NCI-H187 treated with DMSO at 0.1 percent for 48 hours (cell line): ENCODE measurements at places on chromosomes 2 and 18.

DNA sequence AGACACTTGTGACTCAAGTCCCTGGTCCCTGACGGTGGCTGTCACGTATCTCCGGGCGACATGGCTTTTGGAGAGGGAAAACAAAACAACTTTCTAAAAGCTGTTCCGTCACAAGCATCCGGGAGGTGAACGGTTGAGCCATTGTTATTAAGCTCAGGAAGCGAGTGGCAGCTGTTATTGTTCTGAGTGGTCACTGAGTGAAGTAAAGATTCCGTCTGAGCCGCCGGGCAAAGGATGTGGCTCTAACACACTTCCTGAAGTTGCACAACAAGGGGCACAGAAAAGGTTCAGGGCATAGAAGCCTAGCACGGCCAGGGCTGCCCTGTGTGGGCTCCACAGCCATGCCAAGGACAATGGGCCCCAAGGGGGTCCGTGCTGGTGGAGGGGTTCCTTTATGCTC is 24.3 kb downstream of the INPP5D start:
- no peak for DNase-seq

- DNase-seq, result no peak
Measured at GRCh38 chr2:20071397-20072383, 20.3 kb upstream of the LAPTM4A start.

DNA sequence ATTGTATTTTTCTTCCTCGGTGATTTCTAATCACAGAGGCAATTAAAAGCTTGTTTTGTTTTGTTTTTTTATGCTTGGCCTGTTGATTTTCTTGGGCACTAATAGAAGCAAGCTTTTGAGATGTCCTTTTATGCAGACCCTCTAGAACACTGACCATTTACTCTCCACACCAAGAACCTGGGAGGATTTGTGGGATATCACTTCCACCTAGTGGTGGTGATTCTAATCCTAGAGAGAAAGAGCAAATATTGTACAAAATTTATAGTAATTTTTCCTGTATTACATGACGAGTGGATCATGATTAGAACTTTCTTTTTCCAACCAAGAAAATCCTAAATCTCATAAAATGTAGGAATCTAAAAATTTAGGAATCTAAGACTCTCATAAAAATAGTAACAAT is 23.4 kb downstream of the NEMP2 start:
- no peak for DNase-seq

- no peak for DNase-seq
Measured at GRCh38 chr18:23912356-23912755, 102.2 kb upstream of the TTC39C start.

GRCh38 chr18:33116376-33116775 is 324.1 kb downstream of the CCDC178 start:
- DNase-seq, result no peak

- no peak for DNase-seq
Measured at GRCh38 chr2:141439524-141439923, 691.3 kb downstream of the LRP1B start.

DNA sequence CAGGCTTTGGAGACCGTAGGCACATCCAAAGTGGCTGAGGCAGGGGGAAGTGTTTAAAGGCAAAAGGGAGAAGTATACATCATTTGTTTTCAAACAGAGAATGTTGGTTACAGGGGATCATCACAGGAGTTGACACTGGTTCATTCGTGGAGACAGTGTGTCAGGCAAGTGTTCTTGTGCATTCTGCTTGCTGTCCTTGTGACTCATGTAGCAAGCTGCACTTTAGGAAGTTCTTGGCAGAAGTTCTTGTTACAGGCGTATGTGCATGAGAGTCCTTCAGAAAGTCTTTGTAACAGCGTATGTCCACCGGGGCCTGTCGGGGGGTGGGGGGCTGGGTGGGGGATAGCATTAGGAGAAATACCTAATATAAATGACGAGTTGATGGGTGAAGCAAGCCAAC is 36.5 kb upstream of the B4GALT6 start:
- DNase-seq, result no peak

- no peak for DNase-seq
Measured at GRCh38 chr2:218145124-218145523, 19.3 kb downstream of the CXCR2 start.

GRCh38 chr18:55997151-55997561 is 409.2 kb upstream of the TCF4 start:
- no peak for DNase-seq

DNA sequence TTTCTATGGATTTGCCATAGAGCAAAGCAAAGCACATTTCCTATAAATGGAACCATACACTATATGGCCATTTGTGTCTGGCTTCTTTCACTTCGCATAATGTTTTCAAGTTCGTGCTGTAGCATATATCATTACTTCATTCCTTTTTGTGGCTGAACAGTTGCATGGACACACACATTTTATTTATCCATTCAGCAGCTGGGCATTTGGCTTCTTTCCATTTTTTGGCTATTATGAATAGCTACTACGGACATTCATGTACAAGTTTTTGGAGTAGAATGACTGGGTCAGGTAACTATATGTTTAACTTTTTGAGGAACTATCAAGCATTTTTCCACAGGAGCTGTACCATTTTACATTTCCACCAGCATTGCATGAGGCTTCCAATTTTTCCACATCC is 10.7 kb upstream of the SELENOI start:
- DNase-seq, result no peak

- DNase-seq, result no peak
Measured at GRCh38 chr2:73925033-73925704, 1.5 kb upstream of the DGUOK start.

DNA sequence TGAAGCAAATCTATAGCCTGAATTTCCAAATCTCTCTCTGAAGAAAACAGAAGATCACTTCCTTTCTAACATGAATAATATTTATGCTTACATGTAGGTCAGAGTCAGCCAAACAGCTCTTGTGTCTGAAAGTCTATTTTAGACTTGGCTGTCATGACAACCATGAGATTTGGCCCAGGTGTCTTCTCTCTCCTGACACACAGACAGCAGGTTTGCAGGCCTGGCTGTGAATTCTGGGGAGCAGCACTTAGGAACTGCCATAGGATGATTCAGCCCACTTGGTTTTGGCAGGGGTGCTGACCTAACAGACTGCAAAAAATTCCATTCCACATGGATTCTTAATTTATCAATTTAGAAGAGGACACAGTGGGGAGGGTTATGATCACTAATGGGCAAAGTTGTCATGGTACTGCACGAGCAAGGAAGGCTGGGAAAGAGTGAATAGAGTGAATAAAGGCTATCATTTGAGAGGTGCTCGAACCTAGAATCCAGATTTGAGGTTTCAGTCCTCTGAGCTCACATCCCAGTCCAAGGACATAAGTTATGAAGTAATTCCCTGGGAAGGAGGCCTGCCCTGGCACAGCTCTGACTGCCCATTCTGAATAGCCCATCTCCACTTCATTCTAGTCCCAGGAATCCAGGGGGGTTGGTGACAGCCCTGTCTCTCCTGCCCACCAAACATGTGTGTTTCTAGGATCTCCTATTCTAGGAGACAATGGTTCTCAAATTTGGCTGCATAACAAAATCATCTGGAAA is 453.9 kb upstream of the TRIB2 start:
- peak; percentile 45 for DNase-seq

- DNase-seq, result no peak
Measured at GRCh38 chr2:7837237-7837760, 844.6 kb upstream of the ID2 start.

DNA sequence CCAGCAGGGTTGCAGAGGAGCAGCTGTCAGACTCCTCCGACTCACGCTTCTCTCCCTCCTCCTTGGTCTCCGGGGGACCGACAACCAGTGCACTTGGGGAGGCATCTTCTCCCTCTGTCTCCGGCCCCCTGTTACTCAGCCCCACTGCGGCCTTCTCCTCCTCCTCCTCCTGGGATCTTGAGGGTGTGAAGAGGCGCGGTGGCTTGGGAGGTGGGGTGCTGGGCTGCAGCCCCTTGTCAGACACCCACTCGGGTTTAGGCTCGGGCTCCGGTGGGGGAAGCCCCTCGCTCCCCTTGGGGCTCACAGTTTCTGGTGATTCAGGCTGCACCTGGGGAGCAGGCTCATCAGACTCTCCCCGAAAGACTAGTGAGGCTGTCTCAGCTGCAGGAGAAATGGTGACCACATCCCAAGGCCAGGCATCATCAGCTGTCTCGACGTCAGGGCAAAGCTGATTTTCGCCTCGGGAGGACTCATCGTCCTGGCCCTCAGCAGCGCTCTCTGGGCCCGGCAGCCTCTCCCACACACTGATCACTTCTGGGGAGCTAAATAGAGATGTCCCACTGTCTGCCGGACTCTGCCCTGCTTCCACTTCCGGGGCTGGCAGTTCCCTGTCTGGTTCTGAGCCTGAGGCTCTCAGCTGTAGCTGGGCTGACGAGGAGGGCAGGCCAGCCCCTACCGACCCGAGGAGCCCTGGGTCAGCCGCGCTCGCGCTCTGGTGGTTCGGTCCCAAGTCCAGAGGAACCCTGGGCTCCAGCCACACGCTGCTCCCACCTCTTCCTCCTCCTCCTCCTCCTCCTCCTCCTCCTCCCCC is 9.0 kb upstream of the SFXN5 start:
- no peak for DNase-seq

GRCh38 chr2:29576231-29576630 is 345.2 kb downstream of the ALK start:
- no peak for DNase-seq

GRCh38 chr18:2918761-2919550 is 72.2 kb downstream of the EMILIN2 start:
- DNase-seq, result no peak

DNA sequence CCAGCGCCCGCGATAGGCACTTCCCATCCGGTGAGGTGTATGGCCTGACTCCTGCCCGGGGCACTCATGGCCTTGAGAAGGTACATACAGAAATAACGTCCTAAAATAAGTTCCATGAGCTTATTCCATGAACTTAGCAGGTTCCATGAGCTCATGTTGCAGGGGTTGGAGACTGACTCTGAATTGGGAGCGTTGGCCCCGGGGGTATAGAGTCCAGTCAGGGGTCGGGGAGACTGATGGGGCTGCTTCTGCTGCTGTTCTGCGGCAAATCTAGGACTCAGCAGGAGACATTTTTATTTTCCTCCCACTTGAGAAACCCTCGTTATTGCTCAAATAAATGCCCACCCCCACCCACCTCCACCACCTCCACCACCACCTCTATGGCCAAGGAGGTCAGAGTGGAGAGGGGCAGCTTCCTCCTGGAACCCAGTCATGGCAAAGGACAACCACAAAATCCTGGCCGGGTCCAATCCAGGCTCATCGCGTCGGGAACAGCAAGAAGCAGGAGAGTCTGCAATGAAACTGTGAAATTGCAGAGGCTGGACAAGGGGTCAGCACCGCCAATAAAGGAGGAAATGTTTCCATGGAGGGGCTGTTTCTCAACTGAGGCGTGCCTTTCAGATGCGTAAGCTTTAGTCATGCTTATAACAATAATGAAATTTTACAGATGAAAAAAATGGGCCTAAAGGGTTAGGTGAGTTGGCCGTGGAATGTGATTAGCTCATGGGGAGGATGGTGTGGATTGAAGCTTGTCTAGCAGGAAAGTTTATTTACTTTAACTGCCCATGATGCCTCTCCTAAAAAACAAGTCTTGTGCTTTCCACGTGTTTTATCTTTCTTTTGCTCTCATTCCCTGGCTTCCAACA is 136.6 kb upstream of the ALKAL2 start:
- no peak for DNase-seq
